Activated naive CD4-positive, alpha-beta T cell treated with anti-CD3 and anti-CD28 coated beads, Interleukin-2, amount 10 ng/mL, durations not matched to agents 7 days and 5 days (primary cell): ENCODE measurements at places on chromosomes 13 and 19.

GRCh38 chr13:27338816-27339215 is 68.2 kb downstream of the RASL11A start:
- no peak for DNase-seq

GRCh38 chr19:16587833-16588823 is 15.9 kb upstream of the SLC35E1 start:
- DNase-seq, result peak; percentile 74

- DNase-seq, result no peak
These were observed 152.5 kb downstream of the IER2 start for GRCh38 chr19:13302526-13303270.

DNA sequence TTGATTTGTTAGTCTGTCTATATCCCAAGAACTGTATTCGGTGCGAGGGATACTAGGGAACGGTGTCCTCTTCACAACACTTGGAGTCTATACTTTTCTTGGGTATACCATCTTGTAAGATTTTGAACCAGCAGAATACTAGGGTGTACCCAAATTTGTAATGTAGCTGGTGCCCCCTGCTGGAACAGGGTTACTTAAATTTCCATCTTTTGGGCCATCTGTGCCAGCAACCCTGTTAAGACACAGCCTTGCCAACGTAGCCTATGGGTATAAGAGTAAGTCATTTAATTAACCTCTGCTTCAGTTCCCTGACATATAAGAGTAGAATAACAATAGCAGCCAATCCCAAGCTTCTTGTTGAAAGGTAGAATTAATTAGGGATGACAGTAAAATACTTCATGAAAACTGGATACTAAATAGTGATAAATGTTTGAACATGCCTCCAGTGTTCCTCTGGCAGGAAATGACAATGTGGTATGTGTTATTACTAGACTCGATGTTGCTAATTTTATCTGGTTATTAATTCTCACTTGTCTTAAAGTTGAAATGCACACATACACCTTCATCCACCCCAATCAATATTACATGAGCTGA is 607.6 kb downstream of the FGF9 start:
- DNase-seq, result peak; percentile 74

DNA sequence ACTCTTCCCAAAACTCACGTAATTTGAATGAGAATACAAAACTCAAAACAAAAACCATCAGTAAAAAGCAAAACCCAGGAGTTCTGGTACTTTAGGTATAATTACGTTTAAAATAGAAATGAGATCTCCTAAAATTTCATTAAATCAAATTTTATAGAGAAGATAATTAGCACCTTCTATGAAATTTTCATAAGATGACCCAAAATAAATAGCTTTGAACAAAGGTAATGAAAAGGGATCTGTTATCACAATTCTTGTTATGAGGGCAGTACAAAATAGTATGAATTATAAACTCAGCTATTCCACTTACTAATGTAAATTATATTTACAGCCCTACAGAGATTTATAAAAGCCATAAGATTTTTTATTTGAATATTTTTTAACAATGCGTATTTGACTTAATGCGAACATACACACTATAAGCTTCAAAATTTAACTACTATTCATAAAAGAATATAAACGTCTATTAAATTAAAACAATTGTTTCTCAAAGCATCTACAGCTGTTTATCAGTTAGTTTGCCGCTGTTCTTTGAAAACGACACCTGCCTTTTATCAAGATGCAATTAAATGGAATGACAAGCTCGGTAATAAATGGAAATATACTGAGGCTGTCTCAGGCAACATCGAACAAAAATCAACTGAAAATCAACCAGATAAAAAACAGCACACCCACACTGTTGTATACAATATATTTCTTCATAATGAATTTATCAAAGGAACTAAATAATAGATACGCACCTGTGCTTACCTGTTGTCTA is 63.8 kb downstream of the KCNRG start:
- DNase-seq, result no peak

- DNase-seq, result no peak
These were observed 155.5 kb downstream of the PCCA start for GRCh38 chr13:100244431-100244830.

GRCh38 chr13:90768116-90768515 is 579.4 kb upstream of the MIR17HG start:
- DNase-seq, result no peak

GRCh38 chr13:109900320-109900719 is 113.9 kb upstream of the IRS2 start:
- no peak for DNase-seq

GRCh38 chr19:795073-795611 is 2.1 kb upstream of the PTBP1 start:
- no peak for DNase-seq

DNA sequence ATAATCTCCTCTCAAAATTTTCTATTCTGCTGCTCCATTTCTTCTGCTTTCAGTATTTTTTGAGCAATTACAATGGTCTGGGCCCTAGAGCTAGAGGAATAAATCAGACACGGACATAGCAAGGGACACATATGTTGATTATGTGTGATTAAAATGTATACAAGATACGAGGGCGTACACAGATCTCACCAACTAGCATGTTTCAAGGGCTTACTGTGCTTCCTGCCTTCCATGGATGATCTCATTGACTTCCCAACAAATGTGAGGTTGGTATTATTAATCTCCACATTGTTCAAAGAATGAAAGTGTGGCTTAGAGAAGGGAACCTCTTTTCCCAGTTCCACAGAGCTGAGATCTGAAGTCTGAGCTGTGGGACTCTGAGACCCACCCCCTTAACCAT is 9.1 kb downstream of the PLD3 start:
- DNase-seq, result no peak

DNA sequence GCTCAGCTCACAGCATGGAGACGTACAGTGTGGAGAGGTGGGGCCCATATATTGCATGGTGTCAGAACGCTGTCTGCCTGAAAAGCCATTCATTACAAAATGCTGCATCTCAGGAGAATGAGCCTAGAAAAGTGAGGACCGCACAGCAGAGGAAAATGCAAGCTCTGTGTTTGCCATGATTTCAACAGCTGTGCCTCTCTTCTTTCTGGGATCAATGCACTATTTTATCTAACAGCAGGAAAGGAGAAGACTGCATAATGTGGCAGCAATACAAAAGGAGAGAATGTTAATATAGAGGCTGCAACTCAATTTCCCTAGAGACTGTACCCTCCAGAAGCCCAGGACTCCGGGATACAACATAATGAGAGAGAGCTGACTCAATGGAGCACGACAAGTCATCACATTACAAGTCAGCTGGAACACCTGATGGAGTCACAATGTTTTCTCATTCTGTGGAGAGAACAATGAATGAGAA is 368.0 kb downstream of the FGF14 start:
- no peak for DNase-seq

DNA sequence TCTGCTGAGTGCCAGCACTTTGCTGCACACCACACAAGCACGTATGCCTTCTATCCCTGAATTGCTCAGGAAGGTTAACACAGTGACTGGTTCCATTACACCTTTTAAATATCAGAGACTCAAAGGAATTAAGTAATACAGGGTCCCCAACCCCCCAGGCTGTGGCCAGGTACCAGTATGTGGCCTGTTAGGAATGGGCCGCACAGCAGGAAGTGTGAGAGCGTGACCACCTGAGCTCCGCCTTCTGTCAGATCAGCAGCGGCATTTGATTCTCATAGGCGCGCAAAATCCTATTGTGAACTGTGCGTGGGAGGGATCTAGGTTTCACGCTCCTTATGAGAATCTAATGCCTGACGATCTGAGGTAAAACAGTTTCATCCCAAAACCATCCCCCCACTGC is 194.5 kb downstream of the FOXO1 start:
- DNase-seq, result no peak
